MM.1S (cell line): ENCODE measurements at places on chromosomes 12 and 14.

DNA sequence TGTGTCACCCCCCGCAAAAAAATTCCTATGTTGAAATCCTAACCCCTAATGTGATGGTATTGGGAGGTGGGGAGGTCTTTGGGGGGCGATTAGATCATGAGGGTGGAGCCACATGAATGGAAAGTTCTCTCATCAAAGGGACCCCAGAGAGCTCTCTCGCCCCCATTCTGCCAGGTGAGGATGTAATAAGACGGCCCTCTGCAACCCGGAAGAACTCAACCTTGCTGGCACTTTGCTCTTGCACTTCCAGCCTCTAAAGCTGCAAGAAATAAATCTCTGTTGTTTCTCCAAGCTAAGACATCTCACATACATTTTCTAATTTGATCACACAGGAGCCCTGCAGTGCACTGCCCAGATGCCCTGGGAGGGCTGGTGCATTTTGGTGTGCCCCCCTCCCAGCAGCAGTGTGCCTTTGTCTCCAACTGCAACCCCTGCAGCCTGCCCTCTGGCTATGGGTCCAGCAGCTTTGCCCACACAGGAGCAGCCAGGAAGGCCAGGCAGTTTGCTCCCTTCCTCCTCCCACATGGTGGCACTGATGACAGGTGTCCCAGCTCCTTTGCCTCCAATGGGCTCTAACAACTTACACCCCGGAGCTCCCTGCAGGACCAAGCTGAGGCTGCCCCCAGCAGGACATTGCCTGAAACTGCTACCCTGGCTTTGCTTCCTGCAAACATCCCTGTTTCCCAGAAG is 59.3 kb downstream of the C14orf132 start:
- DNase-seq, result peak; percentile 23

DNA sequence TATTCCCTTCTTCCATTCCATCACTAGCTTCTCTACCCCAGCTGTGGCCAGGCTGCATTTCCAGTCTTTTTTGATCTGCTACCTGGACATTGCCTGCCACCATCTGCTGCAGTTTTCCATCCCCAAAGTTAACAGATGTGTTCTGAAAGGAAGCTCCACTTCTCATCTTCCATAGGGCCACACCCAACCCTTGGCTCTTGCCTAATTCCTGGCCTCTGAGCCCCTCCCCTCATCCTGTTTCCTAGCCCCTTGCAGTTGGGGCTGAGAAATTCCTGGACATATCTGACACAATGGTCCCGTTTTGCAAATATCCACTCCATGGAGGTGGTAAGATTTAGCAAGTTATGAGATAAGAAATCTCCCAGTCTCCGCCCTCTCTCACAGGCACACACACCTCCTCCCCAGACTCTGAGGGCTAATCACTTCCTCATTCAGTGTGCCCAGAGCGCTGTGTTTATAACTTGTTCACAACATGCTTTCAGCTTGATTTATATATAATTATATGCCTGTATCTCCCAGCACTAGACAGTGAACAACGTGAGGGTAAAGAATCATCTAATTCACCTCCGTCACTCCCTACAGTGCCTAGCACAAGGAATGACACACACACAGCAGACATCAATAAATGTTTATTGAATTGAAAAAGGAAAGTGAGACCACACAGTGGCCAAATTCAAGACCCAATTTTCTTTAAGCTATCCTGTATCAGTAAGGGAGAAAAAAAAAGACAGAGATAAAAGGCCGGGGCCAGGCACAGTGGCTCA is 13.4 kb downstream of the SMUG1 start:
- no peak for DNase-seq

- DNase-seq, result no peak
Observed at GRCh38 chr12:76943008-76943407, 64.2 kb upstream of the CSRP2 start.

- no peak for DNase-seq
Observed at GRCh38 chr12:17235996-17236395, 630.0 kb upstream of the LMO3 start.

DNA sequence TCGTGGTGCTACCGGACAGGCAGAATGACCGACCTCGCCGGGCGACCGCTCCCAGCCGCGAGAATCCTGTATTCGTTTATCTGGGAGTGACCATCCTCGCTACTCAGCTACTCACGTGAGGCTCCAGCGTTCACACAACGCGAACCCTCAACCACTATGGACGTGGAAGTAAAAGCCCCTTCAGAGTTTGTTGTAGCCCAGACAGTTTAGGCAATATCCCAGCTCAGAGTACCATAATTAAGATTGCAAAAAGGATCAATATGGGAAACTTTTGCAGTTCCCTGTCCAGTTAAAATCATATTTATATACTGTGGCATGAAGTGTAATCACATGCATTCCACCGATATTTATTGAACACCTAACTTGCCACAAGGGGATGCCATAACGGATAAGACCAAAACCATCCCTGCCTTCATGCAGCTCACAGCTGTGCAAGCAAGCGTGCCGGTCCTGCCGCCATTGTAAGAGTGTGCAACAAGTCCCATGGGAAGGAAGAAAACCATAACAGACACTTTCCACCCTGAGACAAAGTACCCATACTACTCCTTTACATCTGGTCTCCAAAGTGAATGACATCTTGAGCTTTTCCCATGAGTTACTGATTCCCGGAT is 938 bp upstream of the MAX start:
- peak; percentile 12 for DNase-seq

DNA sequence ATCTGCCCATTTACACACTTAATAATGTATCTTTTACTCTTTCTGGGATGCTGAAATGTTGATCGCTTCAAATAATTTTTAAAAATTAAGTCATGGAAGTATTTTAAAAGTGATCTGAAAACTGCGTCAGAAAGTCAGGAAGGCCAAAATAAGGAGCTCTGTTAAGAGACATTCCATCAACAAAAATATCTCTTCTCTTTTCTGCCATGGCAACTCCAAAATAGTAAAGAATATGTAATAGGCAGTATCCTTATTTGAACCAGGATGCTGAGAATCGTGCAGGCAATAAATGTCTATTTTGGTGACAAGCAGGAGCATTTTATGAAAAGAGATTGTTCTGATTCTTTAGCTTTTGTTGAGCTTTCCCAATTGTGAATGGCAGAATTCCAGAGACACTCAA is 81.8 kb upstream of the PPP1R12A start:
- no peak for DNase-seq

GRCh38 chr14:70971560-70971959 is 64.3 kb downstream of the PCNX1 start:
- DNase-seq, result no peak

DNA sequence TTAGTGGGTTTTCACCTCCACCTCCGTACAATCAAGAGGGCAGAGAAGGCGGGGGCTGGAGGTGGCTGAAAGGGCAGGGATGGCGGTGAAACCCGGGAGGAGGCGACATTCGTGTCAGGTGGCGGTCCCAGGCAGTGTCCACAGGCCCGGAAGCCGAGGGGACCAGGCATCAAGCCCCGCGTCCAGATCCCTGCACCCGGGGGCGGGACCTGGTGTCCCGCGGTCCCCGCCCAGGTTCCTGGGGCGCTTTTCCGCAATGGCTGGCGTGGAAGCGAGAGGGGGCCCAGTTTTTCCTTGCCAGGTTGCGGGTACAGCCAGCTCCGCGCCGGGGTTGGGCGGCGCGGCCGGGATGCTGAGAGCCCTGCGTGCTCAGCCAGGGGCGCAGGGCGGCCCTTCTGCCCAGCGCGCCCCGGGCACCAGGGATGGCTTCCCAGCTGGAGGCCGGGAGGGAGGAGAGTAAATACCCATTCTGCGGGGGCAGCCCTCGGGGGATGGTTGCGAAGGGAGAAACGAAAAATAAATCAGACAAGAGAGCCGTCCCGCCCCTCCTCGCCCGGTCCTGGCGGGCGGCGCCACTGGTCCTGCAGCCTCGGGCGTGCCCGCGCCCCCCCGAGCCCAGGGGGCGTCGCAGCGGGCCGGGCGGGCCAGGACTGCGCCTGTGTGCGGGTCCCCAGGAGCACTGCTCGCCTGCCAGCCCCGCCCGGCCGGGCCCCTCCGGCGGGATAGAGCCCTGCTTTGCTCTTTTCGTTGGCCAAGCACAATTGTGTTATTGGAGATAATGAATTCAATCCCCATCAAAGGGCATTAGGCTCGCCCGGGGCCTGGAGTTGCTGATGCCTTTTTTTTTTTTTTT is 11.5 kb downstream of the FOXA1 start:
- no peak for DNase-seq

DNA sequence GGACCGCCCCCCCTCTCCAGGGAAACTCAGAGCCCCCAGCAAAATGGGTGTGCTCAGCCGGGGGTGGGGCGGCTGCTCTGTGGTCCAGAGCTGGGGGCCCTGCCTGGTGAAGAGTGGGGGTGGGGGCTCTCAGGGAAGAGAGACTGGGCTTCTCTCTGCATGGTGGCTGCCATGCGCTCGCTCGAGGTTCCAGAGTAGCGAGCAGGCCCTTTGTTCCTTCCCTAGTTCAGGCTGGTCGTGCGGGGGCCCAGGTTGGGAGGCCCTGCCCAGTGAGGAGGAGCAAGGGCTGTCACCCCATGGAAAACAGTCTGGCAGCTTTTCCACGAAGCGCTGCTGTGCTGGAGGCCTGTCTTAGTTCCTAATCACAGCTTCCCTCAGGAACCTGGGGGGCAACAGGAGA is 134.6 kb downstream of the AEBP2 start:
- no peak for DNase-seq

DNA sequence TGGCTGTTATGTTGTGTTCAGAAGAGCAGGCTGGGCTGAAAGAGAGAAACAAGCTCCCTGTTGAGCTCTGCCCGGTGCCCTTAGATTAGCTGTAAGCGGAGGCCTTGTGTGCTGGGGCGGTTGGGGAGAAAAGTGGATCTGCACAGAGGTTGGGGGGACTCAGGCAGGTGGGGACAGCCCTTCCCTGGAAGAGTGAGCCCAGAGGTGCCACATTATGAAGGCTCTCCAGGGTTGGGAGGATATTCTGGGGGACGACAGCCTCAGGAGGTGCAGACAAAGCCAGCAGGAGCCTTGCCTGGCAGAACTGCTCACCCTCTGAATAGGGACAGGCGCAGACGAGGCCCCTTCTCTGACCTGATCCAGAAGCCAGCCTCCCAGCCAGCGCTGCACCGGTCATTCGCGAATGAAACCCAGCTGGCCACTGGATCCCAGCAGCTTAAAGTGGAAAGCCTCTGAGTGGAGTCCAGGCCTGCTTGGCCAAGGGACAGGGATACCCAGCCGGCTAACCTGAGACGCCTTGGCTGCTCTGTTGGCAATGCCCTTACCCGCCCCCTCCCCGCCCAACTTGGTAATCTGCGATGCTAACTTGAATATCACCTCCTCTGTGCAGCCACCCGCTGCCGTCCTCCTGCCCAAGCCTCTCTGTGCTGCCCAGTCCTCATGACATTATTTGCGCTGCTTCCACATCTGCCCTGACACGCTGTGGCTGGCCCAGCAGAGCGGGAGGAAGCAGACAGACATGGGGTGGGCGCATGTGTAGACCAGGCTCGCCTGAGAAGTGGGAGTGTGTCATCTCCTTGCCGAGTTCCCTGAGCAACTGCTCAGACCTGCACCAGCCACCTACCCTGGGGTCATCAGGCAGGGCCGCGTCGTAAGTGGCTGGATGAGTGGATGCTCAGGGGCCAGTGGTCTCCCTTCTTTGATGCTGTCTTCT is 5.6 kb downstream of the HIP1R start:
- DNase-seq, result no peak

GRCh38 chr14:95056476-95056875 is 100.9 kb downstream of the DICER1 start:
- no peak for DNase-seq

GRCh38 chr12:110928700-110929099 is 8.3 kb upstream of the MYL2 start:
- DNase-seq, result no peak

DNA sequence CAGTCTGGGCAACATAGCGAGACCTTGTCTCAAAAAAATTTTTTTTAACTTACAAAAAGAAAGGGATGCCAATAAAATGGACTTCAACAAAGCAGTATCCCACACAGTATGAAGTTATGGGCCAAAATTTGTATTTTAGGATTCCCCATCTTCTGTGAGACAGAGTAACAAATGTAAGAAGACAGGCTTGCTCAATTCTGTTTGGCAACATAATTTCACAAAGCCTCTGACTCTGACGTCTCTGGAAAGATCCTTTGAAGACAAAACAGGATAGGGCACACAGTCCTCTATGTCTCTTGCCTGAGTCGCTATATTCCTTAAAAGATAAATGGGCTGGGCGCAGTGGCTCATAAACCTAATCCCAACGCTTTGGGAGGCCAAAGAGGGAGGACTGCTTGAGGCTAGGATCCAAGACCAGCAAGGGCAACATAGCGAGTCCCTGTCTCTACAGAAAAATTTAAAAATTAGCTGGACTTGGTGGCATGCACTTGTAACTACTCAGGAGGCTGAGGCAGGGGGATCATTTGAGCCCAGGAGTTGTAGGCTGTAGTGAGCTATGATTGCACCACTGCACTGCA is 1.1 kb upstream of the HOMEZ start:
- DNase-seq, result no peak

- no peak for DNase-seq
Observed at GRCh38 chr12:52655720-52656124, 3.7 kb upstream of the KRT2 start.

DNA sequence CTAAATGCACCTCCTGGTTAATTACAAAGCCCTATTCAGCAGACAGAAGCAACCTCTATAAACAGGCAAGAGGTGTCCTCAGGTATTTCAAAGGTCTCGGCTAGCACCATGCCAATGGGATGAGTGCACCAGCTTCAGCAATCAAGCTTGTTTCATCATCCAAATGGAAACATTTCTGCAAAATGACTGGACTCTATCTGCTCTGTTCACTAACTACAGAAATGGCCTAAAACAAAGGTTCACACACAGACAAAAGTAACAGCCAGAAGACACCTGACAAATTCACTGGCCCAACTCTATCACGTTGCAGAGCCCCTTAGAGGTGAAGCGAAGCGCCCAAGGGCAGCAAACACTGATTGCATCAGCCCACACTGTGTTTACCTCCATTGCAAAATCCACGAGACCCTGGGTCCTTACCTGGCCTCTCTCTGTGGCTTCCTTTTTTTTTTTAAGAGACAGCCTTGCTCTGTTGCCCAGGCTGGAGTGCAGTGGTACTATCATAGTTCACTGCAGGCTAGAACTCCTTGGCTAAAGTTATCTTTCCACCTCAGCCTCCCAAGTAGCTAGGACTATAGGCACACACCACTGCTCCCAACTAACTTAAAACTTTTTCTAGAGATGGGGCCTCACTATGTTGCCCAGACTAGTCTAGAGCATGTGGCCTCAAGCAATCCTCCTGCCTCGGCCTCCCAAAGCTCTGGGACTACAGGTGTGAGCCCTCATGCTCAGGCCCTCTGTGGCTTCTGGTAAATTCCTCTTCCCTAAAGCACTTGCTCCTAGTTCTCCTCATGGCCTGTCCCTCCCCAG is 8.5 kb upstream of the SYNE3 start:
- no peak for DNase-seq
